ENCODE measurements at places on chromosomes 6 and 20.

DNA sequence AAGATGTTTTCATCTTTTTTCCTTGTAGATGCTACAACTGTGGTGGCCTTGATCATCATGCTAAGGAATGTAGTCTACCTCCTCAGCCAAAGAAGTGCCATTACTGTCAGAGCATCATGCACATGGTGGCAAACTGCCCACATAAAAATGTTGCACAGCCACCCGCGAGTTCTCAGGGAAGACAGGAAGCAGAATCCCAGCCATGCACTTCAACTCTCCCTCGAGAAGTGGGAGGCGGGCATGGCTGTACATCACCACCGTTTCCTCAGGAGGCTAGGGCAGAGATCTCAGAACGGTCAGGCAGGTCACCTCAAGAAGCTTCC is 101.5 kb downstream of the POPDC3 start:
- no peak for DNase-seq

DNA sequence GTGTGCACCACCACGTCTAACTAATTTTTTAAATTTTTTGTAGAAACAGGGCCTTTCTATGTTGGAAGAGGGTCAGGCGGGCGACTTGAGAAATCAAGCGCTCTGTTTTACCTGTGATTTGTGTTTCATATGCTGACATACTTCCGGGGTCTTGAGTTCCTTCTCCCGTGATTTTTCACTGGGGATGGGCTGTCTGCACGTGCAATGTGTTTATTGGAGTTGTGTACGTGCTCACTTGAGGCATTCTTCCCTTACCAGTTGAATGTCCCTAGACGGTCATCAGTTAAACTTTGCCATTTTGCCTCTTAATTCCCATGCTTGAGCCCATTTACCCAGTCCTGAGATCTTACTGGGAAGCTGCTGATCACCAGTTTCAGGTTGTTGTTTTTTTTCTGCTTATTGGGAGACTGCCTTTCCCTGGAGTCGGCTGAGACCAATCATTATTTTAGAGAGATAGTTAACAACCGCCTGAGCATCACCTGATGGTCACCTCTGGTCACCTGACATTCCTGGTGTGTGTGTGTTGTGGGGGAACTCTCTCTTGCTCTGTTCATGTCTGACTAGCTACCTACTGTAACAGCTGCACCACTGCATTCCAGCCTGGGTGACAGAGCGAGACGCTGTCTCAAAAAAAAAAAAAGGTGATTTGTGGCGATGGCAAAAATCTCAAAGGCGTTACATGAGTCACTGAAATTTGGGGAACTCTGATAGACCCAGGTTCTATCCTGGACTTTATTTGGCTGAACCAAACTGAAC is 34.8 kb upstream of the NCOA3 start:
- DNase-seq: no peak

DNA sequence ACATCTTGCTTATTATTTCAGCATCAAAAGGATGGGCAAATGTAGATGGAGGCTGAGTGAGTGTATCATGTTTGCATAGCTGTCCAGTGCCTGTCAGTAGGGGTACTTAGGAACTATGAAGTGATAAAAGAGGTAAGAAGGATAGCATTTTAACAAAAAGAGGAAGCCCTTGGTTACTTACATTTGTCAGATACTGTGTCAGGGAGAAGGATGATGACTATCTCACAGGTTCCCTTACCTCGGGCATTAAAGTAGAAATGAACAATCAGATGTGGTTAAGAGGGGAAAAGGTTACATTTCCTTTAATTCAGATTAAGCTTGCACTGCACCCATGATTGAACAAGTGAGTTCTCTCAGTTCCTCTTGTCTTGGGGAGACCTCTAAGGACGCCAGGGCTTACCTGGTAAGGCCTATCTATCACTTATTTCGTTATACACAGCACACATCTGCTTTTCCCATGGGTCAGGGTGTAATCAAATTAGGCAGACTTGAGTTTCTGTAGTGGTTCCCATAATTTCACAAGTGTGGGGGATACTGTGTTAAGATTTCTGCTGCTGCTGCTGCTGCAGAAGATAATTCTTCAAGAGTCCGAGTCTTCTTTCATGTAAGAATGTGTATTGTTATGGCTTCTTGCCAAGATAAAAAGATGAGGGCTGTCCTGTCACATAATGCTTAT is 4.5 kb downstream of the FOXO3 start:
- peak; percentile 46 for DNase-seq

DNA sequence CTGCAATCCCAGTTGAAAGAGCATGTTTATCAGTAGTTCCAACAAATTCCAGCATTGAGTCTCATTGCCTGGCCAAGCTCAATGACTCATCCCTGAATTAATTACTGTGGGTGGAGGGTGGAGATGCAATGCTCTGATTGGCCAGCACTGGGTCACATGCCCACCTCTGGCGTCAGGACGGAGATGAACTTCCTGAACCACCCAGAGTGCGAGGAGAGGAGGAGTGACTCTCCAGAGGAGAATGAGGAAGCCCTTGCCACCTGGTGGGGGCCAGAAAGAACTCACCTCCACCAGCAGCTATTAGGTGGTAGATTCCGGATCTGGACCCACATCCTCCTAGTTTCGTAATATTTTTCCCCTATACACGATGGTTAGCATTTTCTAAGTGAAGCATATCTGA is 283.9 kb downstream of the TBC1D7 start:
- DNase-seq: peak; percentile 17

DNA sequence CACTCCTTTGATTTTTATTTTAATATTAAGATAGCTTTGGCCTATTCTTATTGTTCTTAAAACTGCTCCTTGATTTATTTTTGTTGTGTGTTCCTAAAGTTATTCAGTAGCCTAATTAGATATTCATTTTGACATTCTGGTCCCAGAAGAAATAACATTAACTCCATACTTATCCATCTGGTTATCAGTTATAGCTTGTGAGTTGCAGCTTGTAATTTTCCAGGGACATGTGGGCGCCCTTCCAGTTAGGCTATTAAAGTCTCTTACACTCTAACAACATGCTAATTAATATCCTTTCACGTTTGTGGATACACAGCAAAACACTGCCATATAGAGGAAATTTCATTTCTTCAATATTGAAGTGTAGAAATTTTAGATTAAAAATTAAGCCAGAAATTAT is 987.5 kb downstream of the HACE1 start:
- DNase-seq: no peak

DNA sequence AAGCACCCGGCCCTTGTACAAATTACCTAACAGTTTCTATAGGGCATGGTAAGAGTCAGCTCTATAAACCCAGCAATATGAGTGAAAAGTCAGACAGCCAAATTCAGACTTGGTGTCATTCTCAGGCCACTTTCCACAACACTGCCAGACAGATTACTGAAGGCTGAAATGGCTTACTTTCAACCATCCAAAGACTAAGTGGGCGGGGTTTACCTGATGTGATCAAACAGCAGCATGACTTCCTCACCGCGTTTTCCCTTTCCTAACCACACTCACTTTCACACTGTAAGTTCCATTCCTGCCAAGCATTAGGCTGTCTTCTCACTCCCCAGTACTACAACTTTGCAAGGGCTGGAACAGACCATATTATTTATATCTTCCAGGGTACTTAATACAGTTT is 85.9 kb downstream of the SMLR1 start:
- no peak for DNase-seq

DNA sequence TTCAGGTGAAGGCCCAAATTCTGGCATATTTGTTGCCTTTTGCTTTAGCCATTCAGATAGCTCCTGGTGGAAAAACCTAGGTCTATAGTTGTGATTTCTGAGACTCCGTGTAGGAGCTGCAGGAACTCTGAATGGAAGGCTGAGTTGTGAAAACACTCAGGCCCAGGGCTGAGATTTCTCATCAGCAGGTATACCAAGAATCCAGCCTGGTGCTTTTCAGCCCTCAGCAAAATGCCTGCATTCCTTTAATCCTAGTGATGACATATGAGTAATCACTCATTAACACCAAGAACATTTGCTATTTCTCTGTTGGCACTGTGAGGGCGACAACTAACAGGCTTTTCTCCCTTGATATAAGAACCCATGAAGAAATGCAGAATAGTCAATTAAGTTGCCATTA is 546.1 kb upstream of the MAN1A1 start:
- DNase-seq: no peak

- no peak for DNase-seq
Measured at GRCh38 chr6:19399406-19399805, 437.8 kb upstream of the ID4 start.

DNA sequence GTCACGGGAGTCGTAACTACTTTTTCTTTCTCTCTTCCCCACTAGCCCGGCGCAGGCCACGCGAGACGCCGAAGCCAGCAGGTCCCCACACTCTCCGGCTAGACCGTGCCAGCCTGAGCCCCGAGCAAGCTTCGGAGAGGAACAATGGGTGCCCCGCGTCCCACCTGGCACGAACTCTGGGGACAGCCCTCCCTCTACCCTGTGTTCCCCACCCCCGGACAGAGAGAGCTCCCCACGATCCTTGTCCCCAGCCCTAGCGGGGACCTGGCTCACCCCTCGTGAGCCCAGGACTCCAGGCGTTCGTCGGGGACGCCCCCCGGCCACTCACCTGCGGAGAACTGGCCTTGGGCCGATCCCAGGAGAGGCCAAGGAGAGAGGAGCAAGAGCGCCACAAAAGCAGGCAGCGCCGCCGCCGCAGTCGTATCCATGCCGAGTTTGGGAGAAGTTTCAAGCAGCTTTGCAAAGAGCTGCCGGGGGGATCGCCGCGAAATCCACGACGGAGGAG is 416 bp downstream of the PTPRK start:
- peak; percentile 45 for DNase-seq

- no peak for DNase-seq
Measured at GRCh38 chr6:31614075-31614619, 887 bp upstream of the AIF1 start.

- no peak for DNase-seq
Measured at GRCh38 chr6:151004383-151005024, 139.0 kb downstream of the MTHFD1L start.

DNA sequence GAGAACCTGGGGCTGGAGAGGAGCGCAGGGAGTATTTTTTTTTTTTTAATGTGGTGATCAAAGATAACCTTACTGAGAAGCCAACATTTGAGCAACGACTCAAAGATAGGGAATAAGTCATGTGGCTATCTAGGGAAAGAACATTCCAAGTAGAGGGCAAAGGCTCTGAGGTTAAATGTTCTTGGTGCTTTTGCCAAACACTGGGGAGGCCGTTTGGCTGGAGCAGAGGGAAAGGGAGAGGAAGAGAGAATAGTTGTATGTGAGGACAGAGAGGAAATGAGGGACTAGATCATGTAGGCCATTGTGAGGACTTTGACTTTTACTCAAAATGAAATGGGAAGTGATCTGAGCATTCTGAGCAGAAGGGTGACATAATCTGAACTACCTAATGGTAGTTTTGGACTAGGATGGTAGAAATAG is 27.8 kb downstream of the ACSS2 start:
- peak; percentile 41 for DNase-seq

- DNase-seq: no peak
Measured at GRCh38 chr6:36120018-36120417, 10.3 kb upstream of the MAPK13 start.

DNA sequence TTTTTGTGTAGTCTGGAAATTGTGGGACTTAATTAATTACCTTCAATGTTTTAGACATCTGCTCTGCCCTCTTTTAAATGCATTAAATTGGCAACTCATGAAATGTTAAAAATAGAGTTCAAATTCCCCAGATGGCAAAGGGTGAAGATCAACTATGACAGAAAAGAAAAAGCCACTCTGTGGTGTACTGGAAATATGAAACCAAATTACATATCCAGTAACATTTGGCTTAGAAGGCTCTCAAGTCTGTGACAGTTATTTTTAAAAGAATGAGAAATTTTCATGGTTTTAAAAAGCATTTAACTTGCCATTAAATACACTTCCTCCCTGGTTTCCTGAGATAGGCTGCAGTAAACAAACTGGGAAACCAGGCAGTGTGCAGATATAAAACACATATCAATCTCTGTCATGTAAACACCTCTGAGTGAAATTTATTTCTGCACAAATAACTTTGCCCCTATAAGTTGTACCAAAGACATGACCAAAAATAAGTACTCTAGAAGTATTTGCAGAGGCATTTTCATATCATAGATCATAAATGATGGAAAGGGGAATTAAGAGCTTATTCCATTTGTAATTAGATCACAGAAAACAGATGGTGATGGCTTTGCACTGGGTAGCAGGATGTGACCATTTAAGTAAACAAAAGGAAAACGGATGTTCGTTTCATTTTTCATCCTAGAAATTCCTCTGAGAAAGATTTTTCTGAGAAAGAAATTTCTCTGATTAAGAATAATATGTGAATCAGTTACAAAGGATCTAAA is 360.1 kb downstream of the SAMD5 start:
- peak; percentile 28 for DNase-seq

GRCh38 chr6:135906542-135906941 is 55.0 kb downstream of the PDE7B start:
- DNase-seq: no peak

DNA sequence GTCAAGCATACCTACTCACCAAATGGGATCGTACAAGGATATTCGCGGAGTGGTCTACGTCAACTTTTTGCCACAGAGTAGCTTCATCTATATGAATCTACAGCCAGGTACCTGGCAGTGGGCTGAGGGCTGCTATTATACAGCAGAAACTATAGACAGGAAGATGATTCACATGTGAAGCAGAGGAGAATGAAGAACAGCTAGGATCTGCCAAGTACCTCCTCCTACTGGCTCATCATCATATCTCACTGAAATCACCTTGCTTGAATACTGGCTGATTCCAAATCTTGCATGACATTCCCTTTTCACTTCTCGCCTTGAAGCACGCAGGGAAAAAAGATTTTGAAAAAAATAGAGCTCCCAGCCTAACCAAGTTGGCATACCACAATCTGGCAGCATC is 488.7 kb upstream of the NRSN1 start:
- no peak for DNase-seq

DNA sequence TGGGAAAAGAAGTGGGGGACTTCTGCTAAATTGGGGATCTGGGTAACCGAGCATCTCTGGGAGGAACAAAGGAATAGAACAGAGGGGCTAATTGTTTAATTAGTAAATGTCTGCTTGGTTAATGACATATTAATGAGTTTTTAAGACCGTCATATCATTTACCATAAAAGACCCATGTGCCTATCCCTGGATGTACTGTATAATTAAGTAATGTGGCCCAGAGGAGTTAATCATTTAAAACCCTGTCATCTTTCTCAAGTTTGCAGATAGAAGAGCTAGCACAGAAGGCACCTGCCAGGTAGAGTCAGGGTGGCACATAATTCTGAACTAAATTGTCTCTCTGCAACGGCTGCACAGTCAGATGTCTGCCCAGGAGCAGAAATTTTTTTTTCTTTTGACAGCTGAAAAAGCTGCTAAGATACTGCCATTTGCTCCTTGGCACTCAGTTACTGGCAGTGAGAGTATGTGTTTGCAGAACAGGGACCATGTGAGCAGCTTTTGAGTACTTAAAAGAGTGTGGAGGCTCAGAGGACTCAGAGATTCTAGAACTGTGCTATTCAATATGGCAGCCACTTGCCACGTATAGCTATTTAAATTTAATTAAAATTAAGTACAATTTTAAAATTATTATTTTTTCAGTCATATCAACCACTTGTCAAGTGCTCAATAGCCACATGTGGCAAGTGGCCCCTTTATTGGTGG is 202.7 kb upstream of the SLC35B3 start:
- DNase-seq: no peak

- no peak for DNase-seq
Measured at GRCh38 chr6:29602564-29603361, 17.8 kb downstream of the OR2H2 start.
